ENCODE measurements at places on chromosomes 1 and 21. TPM values are rescaled to one million over a fixed set of nuclear protein-coding genes. Genes with fewer than 3 reads are reported as not detected.

DNA sequence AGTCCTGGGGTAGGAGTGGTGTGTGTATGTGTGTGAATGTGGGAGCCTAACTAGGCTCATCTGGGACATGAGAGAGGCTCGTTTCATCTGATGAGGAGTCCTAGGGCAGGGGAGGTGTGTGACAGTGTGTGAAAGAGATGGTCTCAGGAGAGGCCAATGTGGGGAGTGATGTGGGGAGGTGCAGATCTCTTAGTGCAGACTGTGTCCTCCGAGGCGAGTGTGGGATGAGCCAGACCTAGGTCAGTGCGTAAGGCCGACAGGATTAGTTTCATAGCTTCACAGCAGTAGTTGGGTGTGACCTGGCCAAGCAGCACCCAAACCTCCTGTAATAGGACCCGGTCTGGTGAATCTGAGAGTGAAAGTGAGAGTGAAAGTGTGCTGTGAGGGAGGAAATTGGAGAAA lies 94.7 kb downstream of the LIPI start:
- H3K36me3 ChIP-seq = no peaks in the 10 kb centered on the region
- H3K4me1 ChIP-seq = no peaks in the 10 kb centered on the region
- no peak overlapping the region for H3K4me3 ChIP-seq
- H3K27ac ChIP-seq = no peak overlapping the region

Gene MFAP2
- 2.4 TPM for polyA plus RNA-seq

DNA sequence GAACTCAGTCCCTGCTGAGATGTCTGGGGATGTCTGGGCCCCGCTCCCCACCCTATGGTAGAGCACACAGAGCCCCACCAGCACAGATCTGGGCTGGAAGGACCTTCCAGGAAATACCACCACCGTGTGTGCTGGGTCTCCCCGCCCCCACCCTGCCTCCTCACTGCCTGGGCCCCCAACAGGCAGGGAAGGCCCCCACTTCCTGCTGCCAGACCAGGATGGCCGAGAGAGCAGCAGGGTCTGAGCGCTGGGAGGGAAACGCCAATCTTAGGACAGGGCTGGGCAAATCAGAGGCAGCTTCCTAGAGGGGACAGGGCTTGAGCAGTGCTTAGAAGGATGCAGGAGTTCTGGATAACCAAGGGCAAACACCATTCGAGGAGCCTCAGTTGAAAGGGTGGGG lies 11.9 kb downstream of the ADGRB2 start:
- H3K27me3 ChIP-seq = no peaks in the 10 kb centered on the region
- DNase-seq = no peak

Gene IL10
- polyA plus RNA-seq = 0.54 TPM

Gene ST6GALNAC5
- polyA plus RNA-seq = not detected

GRCh38 chr1:42311138-42311537 lies 23.9 kb downstream of the FOXJ3 start:
- peaks cover 2% of the 10 kb centered on the region for H3K36me3 ChIP-seq
- peaks cover 5% of the 10 kb centered on the region for H3K4me1 ChIP-seq
- no peak for DNase-seq
- H3K27ac ChIP-seq = no peak overlapping the region
- H3K27me3 ChIP-seq = no peaks in the 10 kb centered on the region

GRCh38 chr1:206538086-206538770 lies 30.9 kb downstream of the RASSF5 start:
- no peaks in the 10 kb centered on the region for H3K27me3 ChIP-seq
- H3K36me3 ChIP-seq = no peaks in the 10 kb centered on the region

Gene PLA2G5
- polyA plus RNA-seq = not detected

DNA sequence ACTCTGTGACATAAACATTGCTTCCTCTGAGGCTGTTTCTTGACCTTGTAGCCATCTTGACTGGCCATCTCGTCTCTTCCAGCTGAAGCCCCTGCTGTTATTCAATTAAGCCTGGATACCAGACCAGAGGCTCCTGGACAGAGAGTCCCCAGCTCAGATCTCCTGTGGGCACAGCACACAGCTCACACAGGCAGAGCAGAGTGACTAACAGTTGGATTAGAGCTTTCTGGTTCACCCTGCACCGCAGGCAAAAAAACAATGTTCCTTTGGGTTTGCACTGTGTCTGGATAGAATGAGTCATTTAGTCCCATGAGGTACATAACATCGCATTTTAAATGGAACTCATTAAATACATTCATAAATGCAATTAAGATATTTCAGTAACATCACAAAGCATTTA lies 33.4 kb upstream of the USH2A start:
- no peak for DNase-seq
- no peaks in the 10 kb centered on the region for H3K27me3 ChIP-seq
- no peak overlapping the region for H3K27ac ChIP-seq
- no peaks in the 10 kb centered on the region for H3K36me3 ChIP-seq
- H3K4me3 ChIP-seq = no peak overlapping the region

DNA sequence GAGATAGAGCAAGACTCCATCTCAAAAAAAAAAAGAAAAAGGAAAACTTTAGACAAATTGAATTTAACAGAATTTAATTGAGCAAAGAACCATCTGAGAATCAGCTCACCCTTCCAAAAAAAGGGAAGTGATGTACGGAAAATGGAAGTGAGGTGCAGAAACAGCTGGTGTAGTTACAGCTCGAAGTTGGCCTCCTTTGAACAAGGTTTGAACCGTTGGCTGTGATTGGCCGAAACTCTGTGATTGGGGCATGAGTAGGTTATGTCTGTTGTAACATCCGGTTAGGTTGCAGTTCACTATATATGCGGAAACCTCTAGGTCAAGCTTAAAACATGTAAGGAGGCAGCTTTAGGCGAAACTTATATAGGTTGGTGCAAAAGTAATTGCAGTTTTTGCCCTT lies 97.9 kb upstream of the KIF26B start:
- H3K4me3 ChIP-seq = no peak overlapping the region
- no peak for DNase-seq
- H3K4me1 ChIP-seq = peaks cover 2% of the 10 kb centered on the region
- H3K27ac ChIP-seq = no peak overlapping the region

Gene VANGL2
- 20.6 TPM for polyA plus RNA-seq

DNA sequence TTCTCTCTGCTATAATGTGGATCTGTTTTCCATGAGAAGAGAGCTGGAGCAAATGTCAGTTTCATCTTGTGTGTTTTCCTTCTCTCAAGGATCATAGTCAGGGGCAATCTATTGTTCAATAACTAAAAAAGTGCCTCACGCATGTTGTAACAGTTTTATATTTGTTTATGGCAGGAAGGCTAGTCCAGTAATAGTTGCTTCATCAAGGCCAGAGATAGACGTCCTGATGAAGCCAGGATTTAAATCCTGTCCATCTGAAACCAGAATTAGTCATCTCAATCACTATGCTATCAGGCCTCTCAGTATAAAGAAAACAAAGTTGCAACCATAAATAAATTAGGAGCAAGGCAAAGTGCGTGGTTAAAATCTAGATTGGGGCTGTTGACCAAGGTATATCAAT lies 30.2 kb upstream of the DUSP10 start:
- H3K4me3 ChIP-seq = no peak overlapping the region
- H3K36me3 ChIP-seq = no peaks in the 10 kb centered on the region
- H3K27me3 ChIP-seq = no peaks in the 10 kb centered on the region
- no peak for DNase-seq
- H3K4me1 ChIP-seq = no peaks in the 10 kb centered on the region
- H3K27ac ChIP-seq = no peak overlapping the region

DNA sequence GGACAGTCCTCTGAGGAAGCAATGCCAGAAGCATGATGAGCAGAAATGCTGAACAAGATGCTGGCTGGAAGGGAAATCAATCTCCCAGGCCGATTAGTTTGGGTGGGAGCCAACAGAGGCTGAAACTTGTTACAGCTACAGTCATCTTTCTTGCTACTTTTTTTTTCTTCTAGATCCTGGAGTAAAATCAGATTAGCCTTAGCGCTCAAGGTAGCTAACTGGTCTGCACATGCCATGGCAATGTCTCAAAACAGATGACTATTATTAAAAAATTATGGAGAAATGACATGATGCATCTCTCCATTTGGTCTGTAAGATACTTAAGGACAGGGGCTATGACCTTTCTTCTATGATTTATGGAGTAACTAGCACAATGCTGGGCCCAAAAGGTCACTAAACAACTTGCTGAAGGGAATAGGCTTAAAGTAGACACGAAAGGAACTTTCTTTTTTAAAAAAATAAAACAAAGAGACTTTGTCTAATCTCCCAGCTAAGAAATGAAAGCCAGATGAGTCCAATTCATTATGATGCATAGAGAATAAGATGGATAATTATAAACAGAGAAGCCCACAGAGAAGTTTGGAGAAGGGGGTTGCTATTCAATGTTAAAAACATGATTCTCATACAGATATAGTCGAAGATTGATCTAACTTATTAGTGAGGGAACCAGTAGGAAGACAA lies 42.5 kb downstream of the UTP25 start:
- no peaks in the 10 kb centered on the region for H3K36me3 ChIP-seq
- H3K4me3 ChIP-seq = no peak overlapping the region
- H3K27me3 ChIP-seq = peaks cover 5% of the 10 kb centered on the region
- DNase-seq = no peak
- H3K4me1 ChIP-seq = no peaks in the 10 kb centered on the region

- H3K4me1 ChIP-seq = no peaks in the 10 kb centered on the region
- no peak overlapping the region for H3K4me3 ChIP-seq
- no peaks in the 10 kb centered on the region for H3K36me3 ChIP-seq
- no peaks in the 10 kb centered on the region for H3K27me3 ChIP-seq
Measured at GRCh38 chr1:194515916-194516315, 1329.5 kb upstream of the B3GALT2 start.

GRCh38 chr1:239742416-239743109 lies 349.1 kb upstream of the FMN2 start:
- H3K4me3 ChIP-seq = no peak overlapping the region
- H3K27me3 ChIP-seq = no peaks in the 10 kb centered on the region
- H3K27ac ChIP-seq = no peak overlapping the region
- H3K4me1 ChIP-seq = no peaks in the 10 kb centered on the region
- H3K36me3 ChIP-seq = no peaks in the 10 kb centered on the region
- no peak for DNase-seq

- H3K4me1 ChIP-seq = peaks cover 4% of the 10 kb centered on the region
- peak; percentile 42 for DNase-seq
- H3K4me3 ChIP-seq = no peak overlapping the region
- no peaks in the 10 kb centered on the region for H3K27me3 ChIP-seq
- H3K27ac ChIP-seq = no peak overlapping the region
- no peaks in the 10 kb centered on the region for H3K36me3 ChIP-seq
Measured at GRCh38 chr1:172742599-172743500, 83.9 kb downstream of the FASLG start.

GRCh38 chr1:54497338-54497737 lies 50.7 kb upstream of the ACOT11 start:
- H3K4me3 ChIP-seq = no peak overlapping the region
- no peak overlapping the region for H3K27ac ChIP-seq
- no peaks in the 10 kb centered on the region for H3K36me3 ChIP-seq
- no peak for DNase-seq
- no peaks in the 10 kb centered on the region for H3K27me3 ChIP-seq

- DNase-seq = no peak
- no peaks in the 10 kb centered on the region for H3K27me3 ChIP-seq
- no peak overlapping the region for H3K4me3 ChIP-seq
- H3K27ac ChIP-seq = no peak overlapping the region
- H3K36me3 ChIP-seq = no peaks in the 10 kb centered on the region
- no peaks in the 10 kb centered on the region for H3K4me1 ChIP-seq
Measured at GRCh38 chr21:25625036-25625435, 14.0 kb upstream of the JAM2 start.

DNA sequence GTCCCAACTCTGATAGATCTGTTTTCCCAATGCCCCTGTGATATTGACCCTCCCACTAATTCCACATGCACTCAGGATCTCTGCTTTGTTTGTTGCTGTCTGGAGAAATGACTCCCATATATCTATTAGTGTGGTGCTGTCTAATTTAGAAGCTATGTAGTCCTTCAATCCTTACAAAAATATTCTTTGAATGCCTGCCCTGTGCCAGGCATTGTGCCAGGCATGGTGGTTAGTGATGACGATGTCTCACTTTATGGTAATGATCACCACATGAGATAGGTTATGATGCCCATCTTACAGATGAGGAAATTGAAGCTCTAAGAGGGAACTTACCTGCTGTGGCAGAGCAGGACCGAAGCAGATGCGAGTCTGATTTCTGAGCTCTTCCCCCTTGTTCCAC lies 12.9 kb downstream of the MYOG start:
- no peak overlapping the region for H3K27ac ChIP-seq
- H3K4me1 ChIP-seq = no peaks in the 10 kb centered on the region
- H3K36me3 ChIP-seq = no peaks in the 10 kb centered on the region

Gene C4BPA
- polyA plus RNA-seq = not detected

GRCh38 chr1:223083831-223084230 lies 59.2 kb downstream of the TLR5 start:
- H3K27me3 ChIP-seq = peaks cover under 1% of the 10 kb centered on the region
- H3K4me3 ChIP-seq = no peak overlapping the region
- no peak for DNase-seq
- no peaks in the 10 kb centered on the region for H3K4me1 ChIP-seq
- H3K36me3 ChIP-seq = no peaks in the 10 kb centered on the region

Gene LAMC1
- 2.5 TPM for polyA plus RNA-seq

GRCh38 chr1:2198571-2198970 lies 4.0 kb upstream of the FAAP20 start:
- peak; percentile 38 for DNase-seq
- H3K27me3 ChIP-seq = no peaks in the 10 kb centered on the region
- peaks cover 43% of the 10 kb centered on the region for H3K4me1 ChIP-seq
- H3K36me3 ChIP-seq = no peaks in the 10 kb centered on the region

Gene CELSR2
- polyA plus RNA-seq = 2.7 TPM

Gene LRRC53
- not detected for polyA plus RNA-seq

DNA sequence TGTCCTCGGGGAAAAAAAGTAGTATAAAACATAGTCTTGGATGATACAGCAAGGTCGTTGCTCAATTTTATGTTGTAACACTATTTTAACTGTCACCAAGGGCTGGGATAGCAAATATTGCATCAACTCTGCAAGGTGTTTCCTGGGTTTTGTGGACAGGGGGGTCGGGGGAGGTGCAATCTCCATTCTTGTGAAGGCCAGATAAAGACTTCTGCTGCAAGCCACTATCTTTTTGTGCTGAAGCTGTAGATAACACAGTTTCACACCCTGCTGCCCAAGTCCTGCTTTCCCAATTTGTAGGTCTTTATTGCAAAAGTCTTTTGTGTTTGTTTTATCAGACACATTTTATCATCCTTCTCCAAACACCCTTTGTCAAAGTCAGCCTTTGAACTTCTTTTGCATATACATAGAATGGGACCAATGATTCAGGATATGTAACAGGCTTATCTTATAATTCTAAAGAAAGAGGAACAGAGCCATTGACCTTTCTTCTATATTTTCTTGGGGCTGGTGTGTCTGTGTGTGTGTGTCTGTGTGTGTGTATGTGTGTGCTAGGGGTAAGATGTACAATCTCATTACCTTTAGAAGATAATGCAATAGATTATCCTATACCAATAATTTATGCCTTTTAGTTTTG lies 140.6 kb downstream of the RUNX1 start:
- no peak overlapping the region for H3K27ac ChIP-seq
- DNase-seq = peak; percentile 60
- no peak overlapping the region for H3K4me3 ChIP-seq
- no peaks in the 10 kb centered on the region for H3K27me3 ChIP-seq
- no peaks in the 10 kb centered on the region for H3K36me3 ChIP-seq

GRCh38 chr1:235045034-235045690 lies 83.5 kb downstream of the TOMM20 start:
- H3K27me3 ChIP-seq = no peaks in the 10 kb centered on the region
- no peak for DNase-seq
- no peak overlapping the region for H3K4me3 ChIP-seq
- H3K27ac ChIP-seq = no peak overlapping the region
- H3K36me3 ChIP-seq = no peaks in the 10 kb centered on the region
- H3K4me1 ChIP-seq = peaks cover 3% of the 10 kb centered on the region

Gene ENSA
- polyA plus RNA-seq = 160 TPM
